Gastroesophageal sphincter (tissue), 4 donors: ENCODE measurements at places on chromosomes 11 and 22. TPM values are rescaled to one million over a fixed set of nuclear protein-coding genes. Genes with fewer than 3 reads are reported as not detected.

KIF18A gene
- 0.59 TPM for total RNA-seq

UFD1 gene
- 43.1 TPM for total RNA-seq

KCNE3 gene
- 4.2 TPM for total RNA-seq

DNA sequence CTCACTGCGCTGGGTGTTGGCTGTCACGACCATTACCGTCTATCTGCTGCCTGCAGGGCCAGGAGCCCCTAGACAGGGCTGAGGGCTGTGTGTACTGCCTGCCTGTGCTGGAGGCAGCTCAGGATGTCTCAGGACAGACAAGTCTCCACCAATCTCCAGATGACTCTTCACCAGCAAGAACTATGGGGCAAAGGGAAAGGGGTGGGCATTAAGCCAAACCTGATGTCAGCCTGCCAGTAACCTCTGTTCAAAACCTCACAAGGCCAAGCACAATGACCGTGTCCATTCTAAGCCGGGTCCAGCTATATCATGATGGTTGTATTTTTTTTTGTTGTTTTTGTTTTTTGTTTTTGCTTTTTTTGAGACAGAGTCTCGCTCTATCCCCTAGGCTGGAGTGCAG is 31.6 kb downstream of the MAFF start:
- ATAC-seq, result no peak

- no peak for ATAC-seq
These were observed 156.9 kb downstream of the DBX1 start for GRCh38 chr11:20003351-20003750.

- no peak for ATAC-seq
These were observed 5.9 kb downstream of the WT1 start for GRCh38 chr11:32429477-32429876.

OPCML gene
- total RNA-seq, result 0.31 TPM

GANAB gene
- total RNA-seq, result 87.8 TPM

DNA sequence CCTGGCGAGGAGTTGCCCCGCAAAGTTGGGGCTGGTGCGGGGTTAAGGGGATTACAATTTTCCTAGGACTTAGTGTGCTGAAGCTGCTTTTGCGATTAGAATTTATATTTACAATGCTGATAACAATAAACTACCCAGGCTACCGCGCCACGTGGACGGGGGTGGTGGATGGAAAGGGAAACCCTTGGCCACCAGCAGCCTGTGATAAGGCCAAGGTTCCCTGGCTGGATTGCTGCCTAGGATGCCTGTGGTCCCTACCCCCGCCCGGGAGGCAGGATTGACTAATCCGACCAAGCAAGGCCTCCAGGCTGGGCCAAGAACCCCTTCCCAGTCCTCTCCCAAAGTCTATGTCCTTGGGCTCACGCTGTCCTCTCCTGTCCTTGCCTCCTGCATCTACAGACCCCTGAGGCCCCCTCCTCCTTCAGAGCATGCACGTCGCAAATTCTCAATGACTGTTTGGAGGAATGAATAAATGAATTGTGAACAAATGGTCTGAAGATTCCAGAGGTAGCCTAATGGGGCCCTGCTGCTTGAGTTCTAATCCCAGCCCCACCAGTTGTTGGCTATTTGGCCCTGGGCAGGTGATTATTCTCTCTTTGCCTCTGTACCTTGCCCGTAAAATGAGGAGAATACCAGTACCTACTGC is 7.6 kb upstream of the CHKA start:
- ATAC-seq, result peak; percentile 62

BDNF gene
- total RNA-seq, result 0.62 TPM

MICALL1 gene
- 48.1 TPM for total RNA-seq

DNA sequence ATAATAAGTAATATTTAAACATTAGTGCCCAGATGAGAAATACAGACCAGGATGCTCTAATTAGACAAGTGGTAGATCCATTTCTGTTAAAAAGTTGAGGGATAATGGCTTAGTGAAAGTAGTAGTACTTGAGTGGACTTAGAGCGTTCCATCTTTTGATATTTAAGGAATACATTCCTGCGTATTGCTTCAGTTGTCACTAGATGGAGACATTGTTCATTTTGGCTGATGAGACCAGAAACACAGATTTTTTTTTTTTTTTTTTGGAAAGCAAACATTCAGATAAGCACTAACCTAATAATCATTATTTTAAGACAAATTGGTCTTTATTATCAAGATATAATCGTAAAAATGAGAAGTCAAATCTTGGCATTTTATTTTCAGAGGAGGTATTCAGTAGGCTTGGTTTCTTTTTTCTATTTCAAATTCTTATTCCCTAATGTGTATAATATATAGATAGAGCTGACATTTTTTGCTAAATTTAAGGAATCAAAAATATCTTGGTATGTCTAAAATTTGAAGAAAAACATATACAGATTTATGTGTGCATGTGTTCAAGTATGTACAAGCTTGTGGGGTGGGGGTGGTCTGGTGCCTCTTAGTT is 92.9 kb downstream of the DYNC2H1 start:
- no peak for ATAC-seq

DRD4 gene
- total RNA-seq, result not detected

DNA sequence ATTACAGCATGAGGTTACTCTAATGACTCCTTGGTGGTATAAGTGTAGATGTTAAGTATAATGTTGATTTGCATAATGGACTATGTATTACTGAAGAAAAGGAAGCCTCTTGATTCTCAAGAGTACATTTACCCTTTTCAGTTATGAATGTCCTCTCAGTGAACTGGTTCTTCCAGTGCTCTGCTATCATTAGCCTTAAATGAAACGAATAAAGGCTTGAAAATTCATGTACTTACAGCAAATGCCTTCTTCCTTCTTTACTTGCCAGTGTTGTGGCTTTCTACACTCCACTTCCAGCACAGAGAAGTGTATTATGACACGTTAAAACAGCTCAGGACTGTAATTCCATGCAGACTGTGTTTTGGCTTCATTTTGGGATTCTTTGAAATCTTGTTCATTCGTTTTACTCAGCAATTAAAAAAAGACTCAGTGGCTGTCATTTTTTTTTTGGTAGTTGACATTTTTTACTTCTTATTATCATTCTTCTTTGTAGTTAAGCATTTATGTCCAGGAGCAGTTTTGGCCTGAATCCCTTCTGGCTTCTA is 96.9 kb downstream of the MTMR3 start:
- ATAC-seq, result no peak

DNA sequence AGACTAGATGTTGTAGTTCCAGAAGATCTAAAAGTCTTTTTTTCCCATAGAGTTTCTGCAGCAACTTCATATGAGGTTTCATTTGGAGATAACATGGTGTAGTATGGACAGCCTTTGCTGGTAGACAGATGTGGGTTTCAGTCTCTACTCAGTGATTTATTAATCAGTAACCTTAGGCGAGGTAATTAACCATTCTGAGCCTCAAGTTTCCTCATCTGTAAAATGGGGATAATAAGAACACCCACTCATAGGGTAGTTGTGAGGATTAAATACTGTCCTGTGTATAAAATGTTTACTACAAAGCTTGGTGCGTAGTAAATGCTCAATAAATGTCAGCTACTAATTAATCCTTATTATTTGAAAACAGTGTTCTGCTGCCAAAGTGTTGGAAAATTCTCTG is 16.8 kb downstream of the POU2F3 start:
- ATAC-seq, result no peak

- peak; percentile 50 for ATAC-seq
These were observed 76.4 kb downstream of the GGTLC2 start for GRCh38 chr22:22720724-22721261.

GRCh38 chr11:14269692-14270573 is 89.0 kb downstream of the RRAS2 start:
- no peak for ATAC-seq

- no peak for ATAC-seq
These were observed 445.9 kb upstream of the ANO3 start for GRCh38 chr11:25886036-25886435.

GRCh38 chr11:110948112-110948511 is 235.9 kb upstream of the ARHGAP20 start:
- peak; percentile 89 for ATAC-seq

DNA sequence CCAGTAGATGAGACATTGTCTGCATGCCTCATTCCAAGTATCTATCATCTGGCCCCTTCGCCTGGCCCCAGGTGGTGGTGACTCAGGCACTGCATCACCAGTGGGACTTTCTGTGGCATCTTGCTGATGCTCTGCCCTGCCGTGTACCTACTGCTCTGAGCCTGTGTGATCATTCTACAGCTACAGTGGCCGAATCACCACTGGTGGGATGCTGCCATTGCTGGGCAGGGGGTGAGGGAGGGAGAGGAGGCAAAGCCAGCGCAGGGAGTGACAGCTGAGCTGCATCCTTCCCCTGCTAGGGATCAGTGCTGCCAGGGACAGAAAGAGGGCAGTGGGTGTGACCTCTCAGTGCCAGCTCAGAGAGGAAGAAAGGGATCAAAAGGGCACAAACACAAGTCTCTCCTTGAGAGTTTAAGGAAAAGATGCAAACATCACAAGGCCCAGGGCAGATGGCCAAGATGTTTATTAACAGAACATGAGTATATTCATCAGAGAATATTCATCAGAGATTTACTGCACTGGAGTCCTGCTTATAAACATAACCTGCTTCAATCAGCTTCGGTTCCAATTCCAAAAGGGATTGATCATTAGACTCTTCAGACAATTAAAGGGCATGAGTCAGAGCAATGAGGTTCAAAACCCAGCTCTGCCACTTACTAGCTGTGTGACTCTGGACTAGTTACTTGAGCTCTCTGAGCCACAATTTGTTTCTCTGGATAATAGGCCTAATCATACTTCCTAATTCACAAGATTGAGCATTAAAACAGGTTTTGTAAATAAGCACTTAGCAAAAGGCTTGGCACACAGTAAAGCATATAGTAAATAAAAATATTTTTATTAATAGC is 109.8 kb downstream of the NAT10 start:
- ATAC-seq, result no peak

- ATAC-seq, result no peak
These were observed 75.6 kb downstream of the CLPB start for GRCh38 chr11:72358466-72359405.

DNA sequence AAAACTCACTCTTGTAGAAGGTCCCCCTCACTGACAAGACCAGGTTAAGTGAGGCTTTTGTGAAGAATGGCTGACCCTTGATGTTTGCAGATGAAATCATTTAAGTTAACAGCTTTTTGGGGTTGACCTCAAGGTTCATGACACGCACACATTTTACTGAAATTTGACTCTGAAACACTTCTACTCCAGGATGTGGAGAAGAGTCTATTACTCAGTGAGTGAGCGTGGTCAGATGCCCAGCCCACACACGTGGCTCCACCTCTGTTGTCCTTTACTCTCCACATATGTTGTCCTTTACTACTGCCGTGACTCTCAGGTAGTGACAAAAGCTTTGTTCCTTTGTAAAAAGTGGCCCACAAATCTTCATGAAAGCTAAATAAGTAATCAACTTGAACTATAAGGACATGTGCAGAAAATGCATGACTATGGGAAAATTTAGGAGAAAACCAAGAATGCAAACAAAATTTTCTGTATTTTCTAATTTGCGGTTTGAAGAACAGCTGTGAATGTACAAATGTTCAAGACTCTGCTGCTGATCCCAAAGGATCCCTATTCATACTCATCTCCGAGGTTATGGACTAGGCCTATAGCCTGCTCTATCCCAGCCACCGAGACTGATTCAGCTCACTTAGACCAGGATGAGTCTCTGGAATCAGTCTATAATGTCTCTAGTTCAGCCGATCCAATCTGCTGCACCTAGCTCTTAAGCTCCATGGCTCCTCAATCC is 22.4 kb downstream of the XRRA1 start:
- no peak for ATAC-seq

- peak; percentile 79 for ATAC-seq
These were observed 89.8 kb upstream of the PARVA start for GRCh38 chr11:12287374-12288211.

RIMBP3B gene
- 0.12 TPM for total RNA-seq

DNA sequence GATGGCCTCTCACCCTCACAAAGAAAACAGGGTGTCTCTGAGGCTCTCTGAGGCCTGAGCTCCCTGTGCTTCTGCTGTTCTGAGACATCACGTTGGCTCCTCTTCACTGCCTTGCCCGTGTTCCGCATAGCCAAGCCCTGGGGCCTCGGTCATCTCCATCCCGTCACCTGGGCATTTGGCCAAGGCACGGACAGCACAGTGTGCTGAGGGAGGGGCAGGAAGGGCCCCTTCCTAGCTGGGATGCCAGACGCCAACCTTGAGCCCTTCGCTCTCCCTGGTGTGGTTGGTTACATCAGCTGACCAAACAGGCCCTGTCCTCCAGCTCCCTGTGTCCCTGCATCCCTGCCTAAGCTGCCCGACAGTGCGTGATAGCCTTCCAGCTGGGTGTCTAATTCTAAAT is 25.9 kb downstream of the MOV10L1 start:
- no peak for ATAC-seq

GAL3ST1 gene
- 3.0 TPM for total RNA-seq

DNA sequence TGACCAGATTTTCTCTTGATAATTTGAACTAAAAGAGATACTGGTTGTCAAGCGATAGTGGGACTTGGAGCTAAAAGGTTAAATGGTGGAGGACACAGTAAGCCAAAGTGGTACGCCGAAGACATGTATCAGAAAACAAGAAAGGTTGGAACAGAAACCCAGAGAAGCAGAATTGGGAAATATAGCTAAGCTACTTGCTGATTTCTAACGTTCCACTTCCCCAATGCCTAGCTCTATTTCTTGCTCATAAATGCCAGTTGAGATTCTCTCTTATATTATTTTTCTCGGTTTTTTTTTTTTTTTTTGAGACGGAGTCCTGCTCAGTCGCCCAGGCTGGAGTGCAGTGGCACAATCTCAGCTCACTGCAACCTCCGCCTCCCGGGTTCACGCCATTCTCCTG is 12.7 kb downstream of the TMEM41B start:
- ATAC-seq, result no peak
